ENCODE measurements at places on chromosomes 7 and 10.

GRCh38 chr10:52346394-52347326 lies 32.6 kb downstream of the DKK1 start:
- no peak for DNase-seq

GRCh38 chr7:143240291-143241168 lies 18.7 kb downstream of the TAS2R40 start:
- DNase-seq, result no peak

GRCh38 chr10:4867520-4868356 lies 41.7 kb downstream of the AKR1E2 start:
- no peak for DNase-seq

GRCh38 chr7:128307061-128307460 lies 36.6 kb downstream of the RBM28 start:
- no peak for DNase-seq

GRCh38 chr10:73819513-73820093 lies 8.2 kb upstream of the NDST2 start:
- DNase-seq, result no peak

DNA sequence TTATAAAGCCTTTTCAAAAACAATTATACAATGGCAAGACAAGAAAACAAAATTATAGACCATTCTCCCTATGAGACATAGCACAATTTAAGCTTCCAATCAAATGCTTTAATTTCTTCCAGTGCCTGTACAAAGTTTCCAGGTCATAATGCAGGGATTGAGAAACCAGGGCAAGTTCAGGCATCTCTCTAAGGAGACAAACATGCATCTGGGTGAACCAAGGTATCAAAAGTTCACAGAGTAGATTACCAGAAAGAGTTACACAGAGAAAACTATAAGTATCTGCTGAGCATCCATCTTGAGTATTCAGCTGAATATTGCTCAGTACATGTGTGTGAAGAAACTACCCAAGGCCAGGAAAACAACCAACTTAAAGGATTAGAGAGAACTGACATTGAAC lies 89.1 kb downstream of the COL28A1 start:
- no peak for DNase-seq
